ENCODE measurements at places on chromosomes 5 and 9.
A peak's percentile ranks its signal among the peaks of the same experiment; 100 is the strongest.

- DNase-seq = peak; percentile 98
These were observed 160.2 kb downstream of the DENND1A start for GRCh38 chr9:123769719-123770118.

GRCh38 chr5:65334077-65334476 lies 147.6 kb downstream of the ADAMTS6 start:
- DNase-seq = peak; percentile 98

DNA sequence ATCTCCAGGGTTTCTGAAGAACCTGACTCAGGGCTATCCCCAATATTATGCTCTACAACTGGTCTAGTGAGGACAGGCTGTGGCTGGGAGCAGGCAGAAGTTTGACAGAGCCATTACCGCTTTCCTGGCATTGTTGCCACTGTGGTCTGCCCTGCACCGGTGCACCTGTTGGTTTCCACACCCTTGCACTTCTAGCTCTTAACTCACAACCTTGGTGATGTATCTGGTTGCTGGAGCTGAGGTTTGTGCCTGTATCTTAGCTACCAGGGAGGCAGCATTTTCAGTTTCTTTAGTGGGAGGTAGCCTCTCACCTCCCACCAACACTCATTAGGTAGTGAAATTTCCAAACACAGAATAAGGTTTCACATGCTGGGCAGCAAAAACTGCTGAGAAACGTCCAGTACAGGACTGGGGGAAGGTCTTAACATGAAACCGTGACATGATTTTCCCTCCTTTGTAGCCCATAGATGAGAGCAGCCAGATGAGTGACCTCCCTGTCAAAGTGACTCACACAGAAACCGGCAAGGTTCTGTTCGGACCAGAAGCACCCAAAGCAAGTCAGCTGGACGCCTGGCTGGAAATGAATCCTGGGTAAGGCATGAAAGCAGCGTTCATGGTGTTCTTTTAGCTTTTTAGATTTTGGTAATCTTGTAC lies 57.7 kb downstream of the SMARCA2 start:
- no peak for DNase-seq

GRCh38 chr5:89421035-89421434 lies 538.1 kb upstream of the MEF2C start:
- no peak for DNase-seq

- no peak for DNase-seq
These were observed 53.5 kb downstream of the FXN start for GRCh38 chr9:69089082-69089481.

GRCh38 chr5:133993185-133993936 lies 11.4 kb downstream of the VDAC1 start:
- peak; percentile 35 for DNase-seq

GRCh38 chr9:134902936-134903335 lies 14.8 kb downstream of the FCN1 start:
- no peak for DNase-seq

DNA sequence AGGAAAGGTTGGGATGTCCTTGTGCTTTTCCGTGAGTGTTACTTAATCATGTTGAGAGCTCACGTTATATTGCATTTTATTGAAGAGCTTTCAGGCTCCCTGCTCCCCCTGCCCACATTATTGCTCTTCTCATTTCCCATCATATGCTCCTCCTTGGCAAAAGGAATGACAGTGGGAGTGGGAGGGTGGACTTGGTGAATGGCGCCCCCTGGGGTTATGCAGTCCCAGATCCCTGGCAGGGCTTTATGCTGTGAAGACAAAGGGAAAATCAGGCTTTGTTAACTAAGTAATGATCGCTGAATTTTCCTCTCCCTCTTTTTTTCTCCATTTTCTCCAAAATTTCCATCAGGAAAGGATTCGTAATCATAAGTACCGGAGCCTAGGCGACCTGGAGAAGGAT lies 166.6 kb downstream of the SMARCA2 start:
- peak; percentile 73 for DNase-seq

DNA sequence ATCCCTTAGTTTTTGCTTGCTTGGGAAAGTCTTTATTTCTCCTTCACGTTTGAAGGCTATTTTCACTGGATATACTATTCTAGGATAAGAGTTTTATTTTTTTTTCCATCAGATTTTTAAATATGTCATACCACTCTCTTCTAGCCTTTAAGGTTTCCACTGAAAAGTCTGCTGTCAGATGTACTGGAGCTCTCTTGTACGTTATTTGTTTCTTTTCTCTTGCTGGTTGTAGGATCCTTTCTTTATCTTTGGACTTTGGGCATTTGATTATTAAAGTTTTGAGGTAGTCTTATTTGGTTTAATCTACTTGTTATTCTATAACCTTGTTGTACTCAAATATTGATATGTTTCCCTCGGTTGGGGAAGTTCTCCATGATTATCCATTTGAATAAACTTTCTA lies 848.4 kb upstream of the COX7C start:
- DNase-seq = no peak

- DNase-seq = no peak
These were observed 4.3 kb downstream of the SPATA24 start for GRCh38 chr5:139399501-139400121.

- DNase-seq = peak; percentile 88
These were observed 124.3 kb downstream of the TTC39B start for GRCh38 chr9:15182730-15183129.

DNA sequence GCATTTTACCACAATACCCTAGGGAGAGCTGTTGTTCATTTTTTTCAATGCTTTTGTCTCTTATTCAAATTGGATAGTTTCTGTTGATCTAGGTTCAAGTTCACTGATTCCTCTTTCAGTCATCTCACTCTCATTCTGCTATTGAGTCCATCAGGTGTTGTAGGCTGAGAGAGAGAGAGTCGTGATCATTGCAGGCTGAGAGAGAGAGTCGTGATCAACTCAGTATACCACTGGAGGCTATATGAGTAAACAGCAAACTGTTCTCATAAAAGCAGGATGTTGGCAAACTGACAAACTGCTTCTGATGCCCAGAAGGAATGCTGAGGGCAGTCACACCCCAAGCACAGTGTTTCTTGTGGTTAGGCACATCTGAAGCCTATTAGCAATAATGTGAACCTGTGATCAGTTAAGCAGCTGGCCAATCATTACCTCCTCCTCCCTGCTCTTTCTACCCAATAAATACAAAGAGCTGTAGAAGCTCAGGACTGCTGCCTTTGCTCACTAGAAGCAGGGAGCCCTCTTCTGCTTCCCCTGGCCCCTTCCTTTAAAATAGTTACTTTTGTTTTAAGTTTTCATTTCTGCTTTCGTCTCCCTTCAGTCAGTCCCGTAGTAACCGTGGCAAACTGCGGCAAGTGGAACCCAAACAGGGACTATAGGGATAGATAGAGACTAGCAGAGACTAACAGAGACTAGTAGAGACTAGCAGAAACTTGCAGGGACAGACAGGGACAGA lies 476.1 kb upstream of the ACO1 start:
- peak; percentile 73 for DNase-seq

DNA sequence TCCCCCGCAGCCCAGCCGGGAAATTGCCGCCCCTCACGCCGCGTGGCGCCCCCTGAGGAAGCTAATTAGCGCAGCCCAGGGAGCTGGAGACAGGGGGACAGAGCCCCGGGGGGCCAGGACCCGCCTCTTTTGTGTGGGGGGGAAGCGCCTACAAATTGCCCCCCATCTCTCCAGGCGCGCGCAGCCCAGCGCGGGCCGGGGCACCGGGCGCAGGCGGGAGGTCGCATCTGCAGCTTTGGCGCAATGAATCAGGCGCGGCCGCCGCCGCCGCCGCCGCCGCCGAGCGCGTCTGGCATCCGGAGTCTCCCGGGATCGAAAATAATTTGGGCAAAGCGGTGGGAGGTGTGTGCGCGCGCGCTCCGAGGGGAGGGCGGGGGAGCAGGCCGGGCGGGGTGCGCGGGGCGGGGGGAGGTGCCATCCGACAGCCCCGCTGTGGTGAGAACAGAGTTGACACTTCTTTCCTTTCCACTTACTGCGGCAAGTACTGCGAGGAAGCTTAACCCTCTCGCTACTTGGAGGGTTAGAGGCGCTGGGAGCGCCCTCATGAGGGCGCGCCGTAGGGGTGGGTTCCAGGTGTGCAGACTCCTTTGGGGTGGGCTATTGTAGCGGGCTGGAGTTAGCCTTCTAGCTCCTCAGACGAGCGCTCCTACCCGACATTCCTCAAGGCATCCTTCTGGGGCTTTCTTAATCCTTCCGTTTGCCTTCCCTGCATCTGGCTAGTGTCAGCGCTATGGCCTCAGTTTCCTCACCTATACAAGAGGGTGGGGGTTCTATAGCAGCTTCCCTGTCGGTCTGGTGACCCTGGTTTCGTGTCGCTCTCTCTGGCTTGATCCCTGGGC lies 63.1 kb downstream of the CXXC5 start:
- peak; percentile 94 for DNase-seq

DNA sequence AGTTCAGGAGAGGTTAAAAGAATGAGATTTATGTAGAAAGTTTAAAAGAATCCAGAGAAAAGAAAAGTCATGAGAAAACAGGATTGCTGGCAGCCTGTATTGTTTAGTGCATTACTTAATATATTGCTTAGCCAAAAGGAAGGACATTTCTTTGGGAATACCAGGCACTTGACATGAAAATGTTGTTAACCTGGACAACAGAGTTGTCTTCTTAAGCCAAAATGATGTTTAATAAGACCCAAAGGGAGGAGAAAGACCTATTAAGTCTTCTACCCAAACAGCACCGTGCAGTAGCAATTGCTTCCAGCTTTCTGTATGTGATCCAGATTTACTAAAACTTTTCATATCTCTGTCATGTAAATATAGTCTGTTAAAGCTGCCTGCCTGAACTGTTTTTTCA lies 74.0 kb upstream of the PRLR start:
- no peak for DNase-seq

DNA sequence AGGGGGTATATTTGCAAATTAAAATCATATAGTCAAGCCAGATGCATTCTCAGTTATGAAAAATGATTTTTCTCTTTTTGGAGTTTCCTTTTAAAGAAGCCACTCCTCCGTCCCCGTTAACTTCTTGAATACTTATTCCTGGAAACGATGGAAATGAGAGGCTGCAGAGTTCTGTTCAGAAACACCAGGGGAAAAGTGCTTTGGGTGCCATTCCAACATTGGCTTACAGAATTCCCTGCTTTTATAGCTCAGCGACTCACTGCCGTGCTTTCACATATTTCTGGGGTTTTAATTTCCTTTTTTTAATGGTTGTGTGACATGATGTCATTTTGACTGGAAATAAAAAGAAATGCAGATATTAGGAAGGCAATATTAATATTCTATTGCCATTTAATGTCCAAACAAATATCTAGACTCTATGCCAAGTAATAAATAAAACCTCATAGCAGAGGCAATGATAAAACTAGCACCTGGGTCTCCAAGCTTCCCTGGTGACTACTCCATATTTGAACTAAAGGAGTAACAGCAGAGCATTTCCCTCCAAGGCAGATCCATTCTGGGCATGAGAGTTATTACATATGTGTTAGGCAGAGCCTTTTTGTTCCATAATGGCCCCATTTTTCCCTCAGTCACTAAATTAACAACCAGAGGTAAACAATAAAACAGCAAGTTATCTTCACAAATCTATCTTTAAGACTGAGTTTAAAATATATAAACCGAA lies 363.4 kb downstream of the EBF1 start:
- DNase-seq = no peak

- DNase-seq = peak; percentile 81
These were observed 1.0 kb upstream of the NTMT1 start for GRCh38 chr9:129624947-129625346.

- no peak for DNase-seq
These were observed 210.2 kb upstream of the GAS1 start for GRCh38 chr9:87157366-87158031.

- DNase-seq = no peak
These were observed 27.6 kb upstream of the SUSD3 start for GRCh38 chr9:93030642-93031628.

- peak; percentile 47 for DNase-seq
These were observed 27.2 kb downstream of the C9orf152 start for GRCh38 chr9:110180511-110181434.

DNA sequence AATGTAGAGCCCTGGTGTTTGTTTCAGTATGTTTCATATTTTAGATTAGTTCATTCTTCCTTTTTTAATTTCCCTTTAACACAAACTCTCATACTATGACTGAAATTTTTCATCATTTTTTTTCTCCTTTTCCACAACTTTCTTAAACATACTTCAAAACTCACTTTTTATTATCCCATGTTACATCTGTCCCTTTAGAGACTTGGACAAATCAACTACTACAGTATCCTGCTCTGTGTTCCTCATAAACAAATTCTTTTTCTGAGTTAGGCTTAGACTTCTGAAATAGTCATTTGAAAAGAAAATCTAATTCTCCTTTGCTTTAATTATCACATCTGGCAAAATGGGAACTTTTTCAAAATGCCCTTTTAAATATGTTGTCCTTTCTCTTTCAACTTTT lies 15.3 kb downstream of the MATR3 start:
- DNase-seq = no peak

DNA sequence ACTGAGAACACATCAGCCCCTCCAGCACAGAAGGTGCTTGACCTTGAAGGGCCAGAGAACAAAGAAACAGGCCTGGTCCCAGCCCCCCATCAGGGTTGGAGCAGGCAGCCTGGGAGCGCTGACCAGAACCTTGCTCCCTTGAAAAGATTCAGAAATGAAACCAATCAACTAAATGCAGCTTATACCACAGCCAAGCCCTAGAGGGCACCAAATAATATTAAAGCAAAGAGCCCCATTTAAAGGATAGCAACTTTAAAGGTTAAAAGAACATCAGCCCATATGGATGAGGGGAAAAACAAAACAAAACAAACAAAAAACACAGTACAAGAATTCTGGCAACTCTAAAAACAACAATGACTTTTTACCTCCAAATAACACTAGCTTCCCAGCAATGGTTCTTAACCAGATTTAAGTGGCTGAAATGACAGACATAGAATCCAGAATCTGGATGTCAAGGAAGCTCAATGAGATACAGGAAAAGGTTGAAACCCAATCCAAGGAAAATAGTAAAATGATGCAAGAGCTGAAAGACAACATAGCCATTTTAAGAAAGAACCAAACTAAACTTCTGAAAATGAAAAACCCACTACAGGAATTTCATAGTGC lies 471.9 kb downstream of the MTRR start:
- DNase-seq = peak; percentile 66

- DNase-seq = no peak
These were observed 345.6 kb downstream of the PLK2 start for GRCh38 chr5:58114324-58114723.

DNA sequence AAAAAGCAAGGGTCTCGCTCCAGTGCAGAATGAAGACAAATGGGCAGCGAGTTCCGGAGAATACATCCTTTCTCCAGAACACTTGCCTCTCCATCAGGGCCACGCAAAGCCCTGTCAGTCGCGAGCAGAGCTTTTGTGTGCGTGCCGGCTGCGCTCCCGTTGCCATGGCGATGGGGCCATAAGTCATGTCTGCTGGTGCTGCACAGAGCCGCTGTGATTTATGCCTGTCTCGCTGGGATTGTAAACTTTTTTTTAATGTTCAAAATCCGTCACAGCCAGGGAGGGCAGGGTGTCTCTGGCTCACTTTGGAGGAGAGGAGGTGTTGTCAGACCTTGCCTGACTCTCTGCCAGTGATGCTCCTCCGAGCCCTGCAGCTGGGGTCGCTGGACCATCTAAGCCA lies 272.7 kb downstream of the TRIM32 start:
- DNase-seq = peak; percentile 88

- no peak for DNase-seq
These were observed 104.6 kb downstream of the ENC1 start for GRCh38 chr5:74535926-74536325.
